Suppressor macrophage treated with lipopolysaccharide for 4 hours (primary cell): ENCODE measurements at places on chromosomes 7 and 10.
A peak's percentile ranks its signal among the peaks of the same experiment; 100 is the strongest.

DNA sequence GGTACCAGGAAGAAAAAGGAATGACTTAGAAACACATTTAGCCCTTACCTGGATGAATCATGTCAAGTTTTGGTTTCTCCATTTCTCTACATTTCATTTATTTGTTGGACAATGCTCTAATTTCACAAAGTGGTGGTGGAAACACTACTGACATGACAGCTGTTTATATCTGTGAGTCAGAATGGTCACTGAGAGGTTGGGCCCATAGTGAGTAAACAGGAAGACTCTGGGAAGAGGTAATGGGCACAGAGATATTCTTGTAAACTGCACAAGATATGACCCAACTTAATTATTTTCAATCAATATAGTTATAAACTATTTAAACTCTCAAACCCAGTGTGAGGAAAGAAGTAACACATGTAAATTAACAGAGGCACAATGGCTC is 176.3 kb upstream of the MEOX2 start:
- DNase-seq = no peak

DNA sequence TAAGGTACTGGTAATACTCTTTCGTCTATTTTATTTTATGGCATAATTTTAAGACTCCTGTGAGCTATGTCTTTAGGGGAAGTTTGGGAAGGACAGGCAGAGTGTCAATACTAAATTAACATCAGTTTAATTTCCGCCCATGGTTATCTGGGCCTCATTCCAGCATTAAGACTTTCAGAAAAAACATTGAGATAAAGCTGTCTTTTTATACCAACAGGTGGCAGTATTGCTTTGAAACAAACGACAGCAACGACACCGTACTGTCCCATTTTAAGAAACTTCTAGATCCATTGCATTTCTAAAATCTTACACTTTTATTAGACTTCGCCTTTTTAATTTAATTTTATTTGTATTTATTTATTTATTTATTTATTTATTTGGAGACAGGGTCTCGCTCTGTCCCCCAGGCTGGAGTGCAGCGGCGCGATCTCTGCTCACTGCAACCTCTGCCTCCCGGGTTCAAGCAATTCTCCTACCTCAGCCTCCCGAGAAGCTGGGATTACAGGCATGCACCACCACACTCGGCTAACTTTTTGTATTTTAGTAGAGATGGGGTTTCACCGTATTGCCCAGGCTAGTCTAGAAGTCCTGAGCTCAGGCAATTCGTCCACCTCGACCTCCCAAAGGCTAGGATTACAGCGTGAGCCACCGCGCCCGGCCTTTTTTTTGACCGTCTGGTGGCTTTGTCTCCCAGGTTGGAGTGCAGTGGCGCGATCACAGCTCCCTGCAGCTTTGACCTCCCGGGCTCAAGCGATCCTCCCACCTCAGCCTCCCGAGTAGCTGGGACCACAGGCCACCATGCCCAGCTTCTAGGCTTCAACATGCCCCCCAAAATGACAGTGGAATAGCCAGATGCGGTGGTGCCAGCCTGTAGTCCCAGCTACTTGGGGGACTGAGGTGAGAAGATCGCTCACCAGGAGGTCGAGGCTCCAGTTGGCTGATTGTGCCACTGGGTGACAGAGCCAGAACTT is 78.7 kb upstream of the C1GALT1 start:
- DNase-seq = peak; percentile 77

DNA sequence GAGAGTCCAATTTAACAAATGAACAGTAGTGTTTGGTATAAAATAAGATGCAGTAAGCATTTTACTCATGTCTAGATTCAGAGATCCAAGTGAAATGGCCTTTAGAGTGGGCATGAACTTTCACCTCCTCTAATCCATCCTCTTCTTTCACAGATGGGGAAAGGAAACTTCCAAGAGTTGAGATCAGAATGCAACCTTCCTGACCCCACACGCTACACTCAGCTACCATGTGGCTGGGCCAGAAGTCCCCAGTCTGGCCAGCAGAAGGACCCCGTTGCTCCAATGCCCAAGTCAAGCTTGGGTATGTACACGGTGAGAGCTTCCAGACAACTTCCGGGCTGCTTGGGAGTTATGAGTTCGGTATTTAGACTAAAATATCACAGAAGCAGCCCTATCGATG is 228.0 kb downstream of the ELMO1 start:
- peak; percentile 79 for DNase-seq

DNA sequence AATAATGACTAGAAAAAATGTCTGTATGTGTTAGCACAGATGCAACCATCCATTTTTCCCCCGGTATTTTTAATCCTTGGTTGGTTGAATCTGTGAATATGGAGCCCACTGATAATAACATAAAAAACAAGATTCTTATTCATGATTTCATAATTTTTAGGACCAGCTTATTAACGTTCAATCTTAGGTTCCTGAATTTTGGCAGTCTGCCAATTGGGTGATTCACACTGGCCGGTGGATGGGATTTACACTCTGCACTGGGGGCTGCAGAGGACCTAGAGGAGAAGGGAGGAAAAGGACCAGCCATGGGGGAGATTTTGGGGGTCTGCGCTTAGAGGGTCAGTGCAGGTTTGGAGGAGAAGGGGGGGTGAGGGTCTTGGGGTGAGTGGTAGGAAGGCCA is 327.9 kb downstream of the ACTR3B start:
- DNase-seq = no peak

DNA sequence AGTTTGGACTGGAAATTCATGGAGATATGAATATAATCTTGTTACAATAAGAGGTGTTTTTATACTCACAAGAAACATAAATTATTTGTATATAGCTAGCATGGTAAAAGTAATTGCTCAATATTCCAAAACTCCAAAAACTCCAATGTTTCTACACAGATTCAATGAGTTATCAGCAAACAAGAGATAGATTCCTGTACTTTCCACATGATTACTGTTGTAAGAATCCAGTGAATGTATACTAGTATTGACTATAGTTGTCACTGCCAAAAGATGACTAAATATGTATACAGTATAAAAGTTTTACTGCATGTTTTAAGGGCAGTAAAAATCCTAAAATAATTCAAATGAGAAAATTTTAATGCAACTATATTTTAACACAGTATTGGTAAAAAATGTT is 10.7 kb downstream of the ATOH7 start:
- DNase-seq = peak; percentile 31

GRCh38 chr7:55591282-55591931 is 19.1 kb upstream of the VOPP1 start:
- no peak for DNase-seq

DNA sequence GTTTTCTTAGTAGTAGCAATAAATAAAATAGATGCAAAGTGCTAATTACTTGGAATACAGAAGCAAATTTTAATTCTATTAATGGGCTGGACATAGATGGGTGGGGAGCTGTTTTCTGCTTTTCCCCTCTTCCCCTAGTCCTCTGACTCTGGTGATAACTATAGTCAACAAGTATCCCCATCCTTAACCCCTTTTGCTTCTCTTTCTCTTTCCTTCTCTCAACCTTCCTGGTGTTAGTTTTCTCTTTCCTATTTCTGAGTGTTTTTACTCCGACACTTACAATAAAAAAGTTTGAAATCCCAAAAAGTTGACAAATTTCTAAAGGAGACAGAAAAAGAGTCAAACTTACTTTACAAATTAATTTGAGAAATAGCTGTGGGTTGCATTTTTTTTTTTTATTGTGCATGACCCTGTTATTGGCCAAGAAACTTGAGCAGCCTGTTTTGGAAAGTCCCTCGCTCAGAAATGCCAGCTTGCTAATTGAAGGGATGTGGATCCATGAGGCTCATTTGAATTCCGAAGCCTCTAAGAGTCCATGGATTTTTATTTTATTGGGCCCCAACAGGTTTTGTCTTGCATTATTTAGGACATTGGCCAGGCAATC is 2.4 kb downstream of the FAS start:
- DNase-seq = peak; percentile 45

- no peak for DNase-seq
Observed at GRCh38 chr10:133396035-133396624, 2.2 kb downstream of the MTG1 start.

GRCh38 chr7:82012453-82012852 is 242.6 kb upstream of the HGF start:
- no peak for DNase-seq

GRCh38 chr10:97030894-97031293 is 154.9 kb downstream of the SLIT1 start:
- DNase-seq = no peak

DNA sequence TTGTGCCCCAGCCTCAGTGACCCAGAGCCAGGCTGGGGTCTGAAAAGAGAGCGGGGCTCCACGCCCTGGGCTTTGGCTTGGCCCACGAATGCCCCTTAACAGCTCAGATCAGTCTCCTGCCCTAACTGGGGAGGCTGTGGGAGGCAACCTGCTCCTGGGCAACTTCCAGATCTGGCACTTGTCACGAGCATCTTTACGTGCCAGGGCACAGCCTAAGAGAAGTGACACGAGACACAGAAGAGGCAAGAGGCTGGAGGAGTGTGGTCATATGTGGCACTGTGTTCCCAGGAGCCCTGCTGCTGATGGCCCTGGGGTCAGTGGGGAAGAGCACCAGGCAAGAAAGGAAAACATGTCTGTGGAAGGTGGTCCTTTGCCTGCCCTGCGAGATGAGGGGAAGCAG is 97.8 kb upstream of the BTBD16 start:
- no peak for DNase-seq

DNA sequence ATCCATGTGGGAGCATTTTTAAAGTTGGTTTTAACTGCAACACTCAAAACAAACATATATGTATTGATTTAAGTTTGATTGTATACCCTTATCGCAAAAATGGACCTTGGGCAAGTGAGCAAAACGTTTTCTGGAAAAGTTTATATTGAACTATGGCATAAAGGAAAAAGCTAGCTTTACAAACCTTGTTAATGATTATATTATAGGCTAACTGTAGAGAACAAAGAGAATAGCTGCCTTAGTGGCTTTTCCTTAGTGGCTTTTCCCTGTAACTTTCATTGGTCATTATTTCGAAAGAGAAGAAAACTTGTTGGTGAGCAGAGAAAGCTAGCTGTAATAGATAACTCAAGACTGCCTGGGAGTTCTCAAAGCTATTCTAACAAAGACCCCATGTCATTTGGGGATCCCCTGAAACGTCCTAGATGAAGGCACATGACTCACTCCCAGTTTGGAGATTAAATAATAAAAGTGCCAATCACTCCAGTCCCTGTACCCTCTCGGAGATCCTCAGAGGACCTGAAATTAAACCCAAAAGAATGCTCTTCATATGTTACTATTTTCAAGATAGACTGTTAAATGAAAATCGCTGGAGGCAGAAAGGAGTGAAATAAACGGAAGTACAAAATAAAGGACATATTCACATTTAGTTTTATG is 92.1 kb downstream of the SRI start:
- no peak for DNase-seq
